ENCODE measurements at places on chromosomes 5 and 9. TPM values are rescaled to one million over a fixed set of nuclear protein-coding genes. Genes with fewer than 3 reads are reported as not detected.

The GPSM1 gene
- total RNA-seq, result 15.5 TPM

The PCDHGA6 gene
- 0.44 TPM for total RNA-seq

The IFNK gene
- total RNA-seq, result not detected

The ADRB2 gene
- 6.9 TPM for total RNA-seq

The SHC3 gene
- 0.02 TPM for total RNA-seq

The BTF3 gene
- 937 TPM for total RNA-seq

The DCTN3 gene
- 92.4 TPM for total RNA-seq

The DAB2IP gene
- total RNA-seq, result 17.0 TPM

The MYOZ3 gene
- not detected for total RNA-seq

The SYNPO gene
- total RNA-seq, result 6.3 TPM

The C9orf50 gene
- not detected for total RNA-seq

DNA sequence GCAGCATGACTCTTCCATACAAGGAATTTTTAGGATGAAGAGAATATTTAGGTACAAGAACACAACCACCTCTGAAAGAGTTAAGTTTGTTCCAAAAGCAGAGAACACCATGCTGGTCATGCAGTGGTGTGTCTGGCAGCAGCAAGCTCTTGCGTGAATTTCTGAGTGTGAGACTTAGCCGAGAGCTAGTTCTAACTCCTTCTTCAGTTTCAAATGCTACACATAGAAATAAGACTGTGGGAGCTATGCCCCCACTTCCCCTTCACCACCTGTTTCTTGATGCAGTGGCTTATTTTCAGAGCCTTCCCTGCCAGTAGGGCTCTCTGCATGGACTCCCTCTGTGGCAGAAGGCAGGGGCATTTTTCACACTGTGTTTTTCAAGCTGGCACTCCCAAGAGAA lies 122.9 kb upstream of the ZNF366 start:
- DNase-seq, result no peak
- peaks cover 5% of the 10 kb centered on the region for H3K4me1 ChIP-seq
- no peak overlapping the region for H3K4me3 ChIP-seq
- H3K36me3 ChIP-seq, result no peaks in the 10 kb centered on the region

GRCh38 chr9:93297659-93298497 lies 113.9 kb downstream of the WNK2 start:
- DNase-seq, result no peak
- no peak overlapping the region for H3K27ac ChIP-seq
- no peaks in the 10 kb centered on the region for H3K36me3 ChIP-seq
- peaks cover 18% of the 10 kb centered on the region for H3K27me3 ChIP-seq

DNA sequence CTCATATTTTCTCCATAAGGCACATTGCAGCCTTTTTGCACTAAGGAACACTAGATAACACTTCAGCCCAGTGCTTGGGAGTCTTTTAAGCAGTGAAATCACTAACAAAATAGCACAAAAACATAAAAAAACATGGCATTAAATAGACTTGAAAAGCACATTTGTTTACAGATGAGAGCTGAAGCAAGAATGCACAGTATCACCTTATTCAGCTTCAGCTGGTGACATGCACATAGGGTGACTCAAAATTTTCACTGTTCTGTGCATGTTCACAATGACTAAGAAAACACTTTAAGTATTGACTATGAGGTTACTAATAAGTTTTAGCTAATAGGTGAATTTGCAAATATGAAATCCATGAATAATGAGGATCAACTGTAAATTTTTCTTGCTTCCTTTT lies 293.9 kb upstream of the TARS1 start:
- H3K4me1 ChIP-seq, result peaks cover 27% of the 10 kb centered on the region
- no peaks in the 10 kb centered on the region for H3K27me3 ChIP-seq
- H3K36me3 ChIP-seq, result no peaks in the 10 kb centered on the region
- peak overlapping the region; percentile 97 for H3K27ac ChIP-seq
- DNase-seq, result peak; percentile 8

DNA sequence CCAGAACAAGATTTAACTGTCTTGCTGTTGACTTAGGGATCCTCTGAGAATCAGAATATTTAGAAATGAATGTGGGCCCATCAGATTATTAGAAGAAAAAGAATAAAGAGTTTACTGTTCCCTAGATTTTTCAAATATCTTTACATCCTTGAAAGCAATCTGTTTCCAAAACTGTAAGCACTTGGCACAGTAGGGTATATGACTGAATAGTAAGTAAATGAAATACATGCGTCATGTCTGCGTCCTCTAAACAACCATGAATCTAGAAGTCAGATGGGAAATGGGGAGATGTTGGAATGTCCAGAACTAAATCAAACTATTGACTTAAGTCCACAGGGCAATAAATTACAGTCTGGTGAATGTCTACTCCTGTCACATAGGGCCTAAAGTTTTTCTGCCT lies 26.1 kb downstream of the TTC23L start:
- no peak overlapping the region for H3K27ac ChIP-seq
- H3K36me3 ChIP-seq, result no peaks in the 10 kb centered on the region
- H3K27me3 ChIP-seq, result no peaks in the 10 kb centered on the region
- H3K4me1 ChIP-seq, result no peaks in the 10 kb centered on the region
- DNase-seq, result no peak

- H3K4me3 ChIP-seq, result no peak overlapping the region
- DNase-seq, result no peak
- no peaks in the 10 kb centered on the region for H3K36me3 ChIP-seq
- no peaks in the 10 kb centered on the region for H3K27me3 ChIP-seq
Observed at GRCh38 chr5:178285399-178286225, 53.0 kb upstream of the PHYKPL start.

- DNase-seq, result no peak
- H3K27me3 ChIP-seq, result no peaks in the 10 kb centered on the region
- no peaks in the 10 kb centered on the region for H3K4me1 ChIP-seq
- H3K27ac ChIP-seq, result no peak overlapping the region
Observed at GRCh38 chr9:6845880-6846279, 88.1 kb downstream of the KDM4C start.

- H3K27ac ChIP-seq, result no peak overlapping the region
- DNase-seq, result no peak
- H3K27me3 ChIP-seq, result no peaks in the 10 kb centered on the region
- H3K36me3 ChIP-seq, result peaks cover 52% of the 10 kb centered on the region
- no peaks in the 10 kb centered on the region for H3K4me1 ChIP-seq
Observed at GRCh38 chr5:1460054-1460682, 14.9 kb upstream of the SLC6A3 start.

GRCh38 chr5:179973391-179973790 lies 65.7 kb upstream of the TBC1D9B start:
- no peak for DNase-seq
- no peak overlapping the region for H3K4me3 ChIP-seq
- no peaks in the 10 kb centered on the region for H3K27me3 ChIP-seq
- H3K27ac ChIP-seq, result no peak overlapping the region
- peaks cover 40% of the 10 kb centered on the region for H3K36me3 ChIP-seq

DNA sequence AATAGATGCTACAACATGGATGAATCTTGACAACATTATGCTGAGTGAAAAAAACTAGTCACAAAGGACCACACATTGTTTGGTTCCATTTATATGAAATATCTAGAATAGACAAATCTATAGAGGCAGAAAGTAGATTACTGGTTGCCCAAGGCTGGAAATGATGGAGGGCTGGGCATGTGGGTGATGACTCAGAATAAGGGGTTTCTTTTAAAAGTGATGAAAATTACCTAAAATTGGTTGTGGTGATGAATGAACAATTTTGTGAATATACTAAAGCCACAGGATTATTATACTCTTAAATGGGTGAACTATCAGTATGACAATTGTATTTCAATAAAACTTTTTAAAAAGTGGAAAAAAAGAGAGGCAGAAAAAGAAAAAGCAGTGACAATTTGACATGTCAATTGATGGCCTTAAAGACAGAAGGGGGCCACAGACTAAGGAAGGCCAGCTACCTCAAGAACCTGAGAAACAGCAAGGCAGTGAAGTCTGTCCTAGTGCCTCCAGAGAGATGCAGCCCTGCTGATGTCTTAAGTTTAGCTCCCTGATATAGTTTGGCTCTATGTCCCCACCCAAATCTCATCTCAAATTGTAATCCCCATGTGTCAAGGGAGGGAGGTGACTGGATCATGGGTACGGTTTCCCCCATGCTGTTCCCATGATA lies 182.7 kb downstream of the PIK3R1 start:
- H3K4me3 ChIP-seq, result no peak overlapping the region
- no peaks in the 10 kb centered on the region for H3K27me3 ChIP-seq
- no peak overlapping the region for H3K27ac ChIP-seq
- H3K4me1 ChIP-seq, result no peaks in the 10 kb centered on the region
- DNase-seq, result no peak
- no peaks in the 10 kb centered on the region for H3K36me3 ChIP-seq

DNA sequence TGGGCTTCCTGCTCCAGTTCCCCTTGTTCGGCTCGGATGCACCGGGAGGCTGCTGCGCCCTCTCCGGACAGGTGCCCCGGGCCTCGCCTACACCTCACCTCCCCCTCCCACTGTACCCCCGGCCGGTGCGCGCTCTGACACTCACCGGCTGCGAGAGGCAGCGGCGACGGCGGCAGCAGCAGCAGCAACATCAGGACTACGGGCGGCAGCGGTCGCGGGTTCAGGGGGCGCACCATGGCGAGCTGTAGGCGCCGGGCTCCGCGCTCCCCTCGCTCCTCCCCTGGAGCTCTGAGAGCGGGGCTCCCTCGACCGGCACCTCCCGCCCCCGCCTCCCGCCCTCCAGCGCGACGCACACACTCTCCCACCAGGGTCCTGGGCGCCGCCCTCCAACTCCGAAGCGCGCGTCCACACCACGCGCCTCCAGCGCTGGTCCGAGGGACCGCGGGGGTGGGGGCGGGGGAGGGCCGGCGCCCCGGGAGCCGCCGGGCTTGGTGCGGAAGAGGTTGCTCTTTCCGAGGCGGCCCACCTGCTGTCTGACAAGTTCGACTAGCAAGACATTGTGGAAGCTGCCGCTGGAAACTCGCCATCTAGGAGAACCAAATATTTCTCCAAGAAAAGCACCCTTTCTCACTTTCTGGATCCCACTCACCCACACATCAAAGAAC lies at the start of gene GFRA3:
GFRA3 (minus strand) TSS at position 433 of the 665 bp plus-strand sequence; CDS start at position 236, 197 bp downstream.
- H3K4me1 ChIP-seq, result no peaks in the 10 kb centered on the region
- no peak within 1 kb of the TSS for H3K27ac ChIP-seq

GRCh38 chr5:58649716-58650115 lies 66.8 kb downstream of the RAB3C start:
- no peak for DNase-seq
- peaks cover 76% of the 10 kb centered on the region for H3K27me3 ChIP-seq
- H3K36me3 ChIP-seq, result no peaks in the 10 kb centered on the region

DNA sequence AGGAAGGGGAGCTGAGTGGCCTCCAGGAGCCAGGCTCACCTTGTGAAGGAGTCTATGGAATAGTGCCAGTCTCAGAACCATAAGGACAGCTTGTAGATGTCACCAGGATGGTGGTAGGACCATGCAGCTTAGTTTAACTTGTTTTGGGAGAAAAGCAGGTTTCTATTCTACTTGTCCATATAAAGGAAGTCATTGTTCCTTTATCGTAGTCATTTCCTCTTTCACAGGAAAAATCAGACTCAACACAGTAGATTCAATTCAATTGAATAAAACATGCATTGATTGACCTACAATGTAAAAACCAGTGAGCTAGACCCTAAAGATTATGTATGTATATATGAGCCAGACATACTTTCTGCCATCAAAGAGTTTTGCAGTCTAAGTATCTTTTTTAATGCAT lies 53.3 kb downstream of the MEGF10 start:
- no peak overlapping the region for H3K4me3 ChIP-seq
- no peaks in the 10 kb centered on the region for H3K36me3 ChIP-seq
- peaks cover 23% of the 10 kb centered on the region for H3K27me3 ChIP-seq
- no peak overlapping the region for H3K27ac ChIP-seq
- H3K4me1 ChIP-seq, result no peaks in the 10 kb centered on the region

- no peaks in the 10 kb centered on the region for H3K27me3 ChIP-seq
- no peak overlapping the region for H3K4me3 ChIP-seq
- no peak for DNase-seq
- no peaks in the 10 kb centered on the region for H3K36me3 ChIP-seq
Observed at GRCh38 chr5:5128766-5129165, 11.4 kb upstream of the ADAMTS16 start.

- peaks cover 53% of the 10 kb centered on the region for H3K36me3 ChIP-seq
- H3K27me3 ChIP-seq, result no peaks in the 10 kb centered on the region
- DNase-seq, result no peak
- no peak overlapping the region for H3K27ac ChIP-seq
Observed at GRCh38 chr9:35107297-35108290, 4.7 kb upstream of the STOML2 start.

DNA sequence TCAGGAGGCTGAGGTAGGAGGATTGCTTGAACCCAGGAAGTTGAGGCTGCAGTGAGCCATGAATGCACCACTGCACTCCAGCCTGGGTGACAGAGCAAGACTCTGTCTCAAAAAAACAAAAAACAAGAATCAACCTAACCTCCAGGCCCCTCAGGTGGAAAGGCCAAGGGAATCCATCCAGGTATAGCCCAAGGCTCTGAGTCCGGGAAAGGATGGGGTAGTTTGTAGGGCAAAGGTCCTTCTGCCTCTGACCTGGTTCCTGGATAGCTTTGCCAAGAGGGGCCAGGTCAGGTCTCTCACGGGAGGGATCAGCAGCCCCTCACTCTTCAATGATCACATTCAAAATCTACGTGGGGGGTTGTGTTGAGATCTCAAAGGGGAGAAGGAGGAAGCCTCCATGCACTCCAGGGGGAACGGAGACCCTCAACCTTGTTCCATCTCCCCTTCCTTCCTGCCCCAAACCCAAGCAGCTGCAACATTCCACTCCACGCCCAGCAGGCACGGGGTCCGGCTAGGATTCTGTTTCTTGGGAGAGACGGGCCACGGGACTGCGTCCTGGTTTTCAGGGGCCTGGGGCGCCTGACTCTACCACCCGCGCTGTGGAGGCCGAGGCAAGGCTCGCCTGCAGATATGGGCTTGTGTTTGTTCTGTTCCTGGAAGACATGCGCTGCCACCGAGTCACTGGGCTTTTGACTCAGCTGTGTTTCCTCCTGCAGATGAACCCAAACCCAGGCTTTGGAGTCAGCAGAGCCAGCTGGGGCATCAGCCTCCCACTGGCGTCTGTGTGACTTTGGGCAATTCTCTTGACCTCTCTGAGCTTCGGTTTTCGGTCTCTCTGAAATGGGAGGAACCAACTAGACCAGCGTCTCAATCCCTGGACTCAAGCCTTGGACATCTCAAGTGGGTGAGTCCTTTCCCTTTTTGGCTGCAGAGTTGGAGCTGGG lies 35.5 kb downstream of the PLPP7 start:
- no peak overlapping the region for H3K27ac ChIP-seq
- H3K4me3 ChIP-seq, result no peak overlapping the region
- DNase-seq, result no peak
- H3K36me3 ChIP-seq, result no peaks in the 10 kb centered on the region
- peaks cover 29% of the 10 kb centered on the region for H3K27me3 ChIP-seq

Measured in MCF 10A (cell line).